Nasal cavity respiratory epithelium epithelial cell of viscerocranial mucosa (primary cell): ENCODE measurements at places on chromosomes 13 and 19. TPM values are rescaled to one million over a fixed set of nuclear protein-coding genes. Genes with fewer than 3 reads are reported as not detected.

NOTCH3 gene
- total RNA-seq = 66.0 and 251 TPM in 2 replicates

ZNF253 gene
- 2.4 and 5.9 TPM in 2 replicates for total RNA-seq

PALM3 gene
- not detected in 2 replicates for total RNA-seq

MPV17L2 gene
- total RNA-seq = 8.8 and 21.9 TPM in 2 replicates

ATP8B3 gene
- total RNA-seq = under 0.01 and 1.1 TPM in 2 replicates

HOMER3 gene
- total RNA-seq = 48.5 and 126 TPM in 2 replicates

TMEM272 gene
- total RNA-seq = not detected in 2 replicates

FCGBP gene
- total RNA-seq = 1.4 and 2.3 TPM in 2 replicates

RGL3 gene
- total RNA-seq = 0.21 TPM in 1 of 2 replicates, not detected in the other

SPIB gene
- not detected in 2 replicates for total RNA-seq

PCID2 gene
- 46.1 and 72.5 TPM in 2 replicates for total RNA-seq

PDCD5 gene
- 112 and 144 TPM in 2 replicates for total RNA-seq

DHPS gene
- 51.0 and 52.3 TPM in 2 replicates for total RNA-seq

KCTD15 gene
- total RNA-seq = 105 and 106 TPM in 2 replicates

STAP2 gene
- 52.2 and 59.1 TPM in 2 replicates for total RNA-seq

CYP2F1 gene
- not detected in 2 replicates for total RNA-seq

LHB gene
- total RNA-seq = 0.21 and 0.34 TPM in 2 replicates

LSR gene
- 25.6 and 121 TPM in 2 replicates for total RNA-seq

TEAD2 gene
- total RNA-seq = 7.2 and 21.9 TPM in 2 replicates

CRB3 gene
- total RNA-seq = 34.7 and 79.3 TPM in 2 replicates

ACTMAP gene
- total RNA-seq = 0.68 and 1.4 TPM in 2 replicates

PCDH20 gene
- under 0.01 and 0.07 TPM in 2 replicates for total RNA-seq

GDF15 gene
- 172 and 183 TPM in 2 replicates for total RNA-seq

BRME1 gene
- total RNA-seq = 0.68 and 1.8 TPM in 2 replicates

ATP11A gene
- 7.2 and 23.2 TPM in 2 replicates for total RNA-seq

ZNF878 gene
- total RNA-seq = under 0.01 and 0.43 TPM in 2 replicates

PGLYRP1 gene
- total RNA-seq = not detected in 2 replicates

ZNF90 gene
- total RNA-seq = 2.1 and 4.7 TPM in 2 replicates

RDH8 gene
- total RNA-seq = not detected in 2 replicates
